ENCODE measurements at places on chromosomes 7 and 10.

DNA sequence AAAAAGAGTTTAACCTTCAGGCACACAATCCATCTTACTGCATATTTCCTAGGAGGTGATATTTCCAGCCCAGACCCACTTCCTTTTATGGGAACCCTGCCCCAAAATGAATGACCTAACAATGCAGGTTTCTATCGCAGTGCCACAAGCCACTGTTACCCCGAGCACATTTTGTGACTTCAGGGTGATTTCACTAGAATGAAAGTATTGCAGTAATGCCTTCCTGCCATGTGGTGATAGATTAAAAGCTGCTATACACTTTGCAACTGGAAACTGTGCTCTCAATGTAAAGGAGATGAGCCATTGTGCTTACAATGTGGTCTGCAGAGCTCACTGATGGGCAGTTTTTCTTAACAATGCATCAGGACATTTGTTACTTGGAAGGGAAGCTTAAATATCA lies 90.5 kb upstream of the RSU1 start:
- no peak for DNase-seq

- no peak for DNase-seq
Measured at GRCh38 chr7:155183655-155184054, 113.5 kb downstream of the HTR5A start.

GRCh38 chr7:137531671-137532070 lies 188.1 kb upstream of the PTN start:
- no peak for DNase-seq

- no peak for DNase-seq
Measured at GRCh38 chr10:11646450-11646849, 35.0 kb upstream of the USP6NL start.

GRCh38 chr10:958106-958505 lies 26.6 kb upstream of the LARP4B start:
- DNase-seq: no peak

DNA sequence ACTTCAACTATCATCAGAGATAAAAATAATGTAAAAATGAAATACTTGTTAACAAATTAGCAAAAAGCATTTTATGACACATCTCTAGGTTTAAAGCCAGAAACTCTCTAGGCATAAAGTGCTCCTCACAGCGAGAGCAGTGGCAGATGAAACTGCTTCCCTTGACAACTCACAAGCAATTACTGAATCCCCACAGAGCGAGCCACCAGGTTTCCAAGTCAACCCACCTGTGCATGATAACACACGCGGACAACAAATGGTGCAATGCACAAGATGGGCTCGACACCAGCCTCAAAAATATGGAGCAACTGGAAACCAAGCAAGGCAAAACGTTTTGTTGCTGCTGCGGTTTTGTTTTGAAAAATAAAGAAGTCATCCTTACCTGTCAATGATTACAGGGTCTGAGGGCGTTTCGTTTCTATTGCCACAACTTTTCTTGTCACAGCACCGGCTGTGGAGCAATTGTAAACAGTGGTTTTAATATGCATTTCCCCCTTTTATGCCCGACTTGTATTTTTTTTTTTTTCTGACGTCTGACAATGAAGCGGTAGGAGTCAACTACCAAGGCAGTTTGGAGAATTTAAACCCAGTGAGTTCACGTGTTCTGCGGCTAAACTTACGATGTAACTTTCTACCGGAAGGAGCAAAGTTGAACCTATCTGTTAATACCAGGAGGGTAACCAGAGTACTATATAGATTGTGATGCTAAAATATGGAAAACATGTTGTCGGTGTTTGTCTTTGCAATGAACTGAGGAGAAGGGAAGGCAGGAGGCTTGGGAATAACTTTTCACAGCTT lies 7.0 kb downstream of the EBF3 start:
- DNase-seq: no peak

DNA sequence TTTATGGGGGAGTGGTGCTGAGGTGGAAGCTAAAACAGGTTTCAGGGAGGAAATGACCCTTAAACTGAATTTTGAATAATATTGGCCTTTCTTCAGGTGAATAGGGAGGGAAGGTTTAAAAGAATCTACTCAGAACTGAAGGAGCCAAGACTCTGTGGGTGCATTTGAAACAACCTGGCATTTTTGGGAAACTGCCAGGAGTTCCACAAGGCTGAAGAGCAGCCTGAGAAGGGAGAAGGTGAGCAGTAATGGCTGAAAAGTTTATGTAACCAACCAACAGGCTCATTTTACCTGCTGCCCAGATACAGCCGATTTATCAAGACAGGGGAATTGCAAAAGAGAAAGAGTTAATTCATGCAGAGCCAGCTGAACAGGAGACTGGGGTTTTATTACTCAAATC lies 4.0 kb upstream of the PANK1 start:
- no peak for DNase-seq

DNA sequence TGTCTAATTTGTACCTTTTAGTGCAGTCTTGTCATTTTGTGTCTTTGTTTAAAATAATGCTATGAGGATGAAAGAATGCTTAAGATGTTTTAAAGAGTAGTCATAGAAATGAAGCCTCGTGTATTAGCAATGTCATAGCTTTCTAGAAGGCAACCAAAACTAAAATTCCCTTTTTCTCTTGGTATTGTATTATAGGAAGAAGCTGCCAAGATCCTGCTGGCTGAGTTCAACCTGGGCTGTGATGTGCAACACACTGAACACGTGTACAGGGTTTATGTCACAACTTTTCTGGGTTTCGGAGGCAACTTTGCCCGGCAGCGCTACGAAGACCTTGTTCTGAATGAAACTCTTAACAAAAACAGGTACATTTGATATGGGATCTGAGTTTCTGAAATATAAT lies 36.2 kb downstream of the COX15 start:
- no peak for DNase-seq

All from DMS53 (cell line).